ENCODE measurements at places on chromosomes 12 and 14. TPM values are rescaled to one million over a fixed set of nuclear protein-coding genes. Genes with fewer than 3 reads are reported as not detected.

- DNase-seq, result peak; percentile 37
Measured at GRCh38 chr14:21109377-21110138, 8.7 kb downstream of the TMEM253 start.

The REM2 gene
- not detected for total RNA-seq

GRCh38 chr12:96907671-96908422 lies 790 bp downstream of the NEDD1 start:
- DNase-seq, result peak; percentile 47

GRCh38 chr12:125070112-125070511 lies 4.9 kb downstream of the AACS start:
- DNase-seq, result no peak

GRCh38 chr12:65567820-65568219 lies 256.5 kb upstream of the HMGA2 start:
- DNase-seq, result no peak

- no peak for DNase-seq
Measured at GRCh38 chr12:57019983-57020719, 3.8 kb upstream of the TAC3 start.

- DNase-seq, result no peak
Measured at GRCh38 chr14:92789457-92790089, 4.5 kb upstream of the GOLGA5 start.

The TROAP gene
- 87.0 TPM for total RNA-seq
